ENCODE measurements at places on chromosomes 4 and X.

- peak; percentile 33 for DNase-seq
Measured at GRCh38 chrX:20530406-20530921, 263.8 kb upstream of the RPS6KA3 start.

DNA sequence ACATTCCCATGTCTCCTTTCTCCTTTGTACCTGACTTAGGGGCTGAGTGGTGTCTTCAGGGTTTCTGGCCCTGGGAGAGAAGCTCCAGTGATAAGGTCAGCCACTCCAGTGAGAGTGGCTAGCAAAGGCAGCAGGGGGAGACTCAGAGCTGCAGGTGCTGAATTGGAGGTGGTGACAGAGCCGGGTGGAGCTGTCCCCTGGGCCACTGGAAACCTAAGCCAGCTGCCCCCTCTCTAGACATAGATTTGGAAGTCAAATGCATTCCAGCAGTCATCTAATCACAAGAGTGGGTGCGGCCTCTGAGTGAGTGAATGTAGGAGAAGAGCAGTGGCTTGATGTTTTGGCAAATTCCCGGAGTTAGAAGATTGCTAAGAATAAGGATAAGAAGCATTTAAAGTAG, 28.5 kb downstream of the TRIM2 start:
- no peak for DNase-seq

GRCh38 chr4:189200353-189200752, 740.3 kb upstream of the FRG1 start:
- no peak for DNase-seq

DNA sequence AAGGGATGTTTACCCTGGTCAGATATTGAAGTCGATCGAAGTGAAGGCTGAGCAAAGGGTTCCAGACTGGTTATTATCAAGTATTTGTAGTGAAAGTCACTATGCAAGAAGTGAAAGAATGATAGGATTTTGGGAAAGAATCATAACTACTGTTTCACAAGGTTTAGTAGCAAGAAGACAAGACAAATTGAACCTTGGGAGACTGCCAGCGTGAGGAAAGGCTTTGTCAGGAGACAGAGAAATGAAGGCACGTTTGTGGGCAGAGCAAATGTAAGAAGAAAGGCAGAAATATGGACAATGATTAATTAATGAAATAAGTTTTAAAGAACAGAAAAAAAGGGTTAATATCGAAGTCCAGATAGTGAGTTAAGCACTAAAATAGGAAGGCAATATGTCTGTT, 456.8 kb downstream of the TRIML1 start:
- DNase-seq = no peak

DNA sequence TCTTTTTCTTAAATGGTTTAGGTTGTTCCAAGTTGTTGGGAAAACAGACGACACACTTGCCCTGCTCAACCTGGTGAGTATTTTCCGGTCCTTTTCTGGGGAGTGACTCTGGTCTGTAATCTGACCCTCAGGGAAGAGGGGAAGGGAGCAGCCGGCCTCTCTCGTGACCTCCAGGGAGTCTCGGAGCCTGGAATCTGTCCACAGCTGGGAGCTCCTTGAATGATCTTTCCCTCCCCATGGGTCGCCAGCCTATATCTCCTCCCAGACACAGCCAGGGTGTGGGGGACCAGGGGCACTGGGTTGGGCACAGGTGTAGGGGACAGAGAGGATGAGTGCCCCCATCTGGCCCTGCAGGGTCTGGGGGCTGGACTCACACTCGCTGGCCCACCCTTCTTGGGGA, 18.9 kb downstream of the TMEM175 start:
- peak; percentile 7 for DNase-seq

DNA sequence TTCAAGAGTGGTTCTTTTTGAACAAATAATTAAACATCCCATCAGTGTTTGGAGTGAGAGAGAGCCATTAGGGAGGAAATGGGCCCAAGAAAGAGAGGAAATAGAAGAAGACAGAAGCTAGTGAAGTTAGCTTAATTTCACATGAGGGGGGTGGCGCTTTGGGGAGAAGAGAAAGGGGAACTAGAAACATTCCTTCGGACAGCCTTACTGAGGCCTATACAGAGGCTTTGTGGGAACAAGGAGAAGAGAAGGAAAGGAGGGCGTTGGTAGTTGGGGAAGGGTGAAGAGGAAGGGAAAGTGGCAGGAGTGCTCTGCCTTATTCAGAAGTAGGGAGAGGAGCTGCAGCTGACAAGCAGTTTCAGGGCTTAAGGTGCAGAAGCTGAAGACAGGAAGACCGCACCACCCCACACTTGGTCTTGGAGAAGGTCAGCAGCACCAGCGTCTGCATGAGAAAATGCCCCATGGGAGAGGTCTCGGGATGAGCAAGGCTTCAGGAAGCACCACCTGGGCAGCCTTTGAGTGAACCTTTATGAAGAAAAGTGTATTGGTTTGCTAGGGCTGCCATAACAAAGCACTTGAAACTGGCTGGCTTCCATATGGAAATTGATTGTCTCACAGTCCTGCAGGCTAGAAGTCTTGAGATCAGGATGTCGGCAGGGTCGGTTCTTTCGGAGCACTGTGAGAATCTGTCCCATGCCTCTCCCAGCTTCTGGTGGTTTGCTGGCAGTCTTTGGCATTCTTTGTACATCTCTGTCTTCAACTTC, 85.1 kb downstream of the KIT start:
- DNase-seq = no peak

DNA sequence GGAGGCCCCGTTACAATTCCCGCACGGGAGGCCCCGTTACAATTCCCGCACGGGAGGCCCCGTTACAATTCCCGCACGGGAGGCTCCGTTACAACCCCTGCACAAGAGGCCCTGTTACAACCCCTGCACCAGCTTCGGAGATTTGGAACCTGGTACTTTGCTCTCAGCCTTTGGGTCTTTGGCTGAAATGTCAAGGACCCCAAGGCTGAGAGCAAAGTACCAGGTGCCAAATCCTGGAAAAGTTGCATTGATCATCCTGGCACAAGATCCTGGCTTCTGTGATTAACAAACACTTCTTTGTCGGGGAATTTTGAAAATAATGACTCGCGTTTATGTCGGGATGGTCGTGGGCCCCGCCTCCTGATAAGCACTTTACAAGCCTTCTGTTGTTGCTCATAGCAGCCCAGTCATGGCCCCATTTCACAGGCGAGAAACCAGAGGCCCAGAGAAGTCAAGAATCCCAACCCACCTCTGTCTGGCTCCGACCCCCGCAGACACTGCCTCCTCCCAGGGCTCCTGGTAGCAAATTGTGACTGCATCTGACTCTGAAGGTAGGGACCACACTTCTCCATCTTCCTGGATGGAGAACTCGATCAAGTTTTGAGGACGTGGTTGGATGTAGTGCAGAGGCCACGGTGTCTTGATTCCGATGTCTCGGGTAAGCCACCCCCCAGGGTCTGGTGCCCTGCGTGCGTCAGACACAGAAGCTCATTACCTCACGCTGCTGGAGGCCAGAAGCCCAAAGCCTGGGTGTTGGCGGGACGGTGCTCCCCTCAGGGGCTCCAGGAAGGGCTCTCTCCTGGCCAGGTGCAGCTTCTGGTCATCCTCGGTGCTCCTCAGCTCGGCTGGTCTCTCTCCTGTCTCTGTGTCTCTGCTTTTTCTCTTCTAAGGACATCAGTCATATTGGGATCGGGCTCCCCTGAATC, 60.3 kb downstream of the ADRA2C start:
- no peak for DNase-seq

DNA sequence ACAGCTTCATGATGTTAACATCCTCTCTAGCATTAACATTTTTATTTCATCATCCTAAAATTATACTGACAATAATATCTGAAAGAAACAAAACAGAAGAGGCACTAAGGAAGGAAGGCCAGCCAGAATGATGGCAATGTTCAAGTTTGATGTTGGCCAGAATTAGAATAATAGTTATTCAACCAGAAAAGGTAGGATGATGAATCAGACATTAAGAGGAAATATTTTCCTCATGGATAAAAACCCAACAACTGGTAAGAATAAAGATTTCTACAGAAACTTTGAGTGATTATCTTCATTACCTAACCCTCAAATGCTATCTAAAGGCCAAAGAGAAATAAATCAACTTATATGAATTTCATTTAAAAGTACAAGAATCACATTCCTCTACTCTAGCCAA, 105.2 kb downstream of the PDE5A start:
- no peak for DNase-seq

GRCh38 chr4:8911316-8912088, 39.9 kb upstream of the HMX1 start:
- DNase-seq = peak; percentile 10

DNA sequence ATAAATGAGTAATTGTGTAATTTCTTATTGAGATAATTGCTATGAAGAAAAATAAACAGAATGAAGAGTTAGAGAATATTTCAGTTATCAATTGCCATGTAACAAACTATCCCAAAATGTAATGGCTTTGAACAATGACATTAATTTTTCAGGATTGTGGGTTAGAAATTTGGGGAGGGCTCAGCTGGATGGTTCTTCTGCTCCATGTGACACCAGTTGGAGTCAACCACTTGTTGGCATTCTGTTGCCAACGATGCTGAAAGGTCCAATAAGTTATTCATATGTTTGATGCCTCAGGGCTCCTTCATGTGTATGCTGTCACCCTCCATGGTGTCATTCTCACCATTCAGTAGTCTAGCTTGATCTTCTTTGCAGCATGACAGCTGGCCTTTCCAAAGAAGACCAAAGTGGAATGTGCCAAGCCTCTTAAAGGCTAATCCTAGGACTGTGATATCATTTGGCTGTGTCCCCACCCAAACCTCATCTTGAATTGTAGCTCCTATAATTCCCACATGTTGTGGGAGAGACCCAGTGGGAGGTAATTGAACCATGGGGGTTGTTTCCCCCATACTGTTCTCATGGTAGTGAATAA, 20.9 kb upstream of the CCDC149 start:
- DNase-seq = no peak

GRCh38 chrX:46770000-46770816, 11.3 kb upstream of the SLC9A7 start:
- no peak for DNase-seq

- no peak for DNase-seq
Measured at GRCh38 chr4:180766944-180767729, 1476.1 kb upstream of the TENM3 start.

- no peak for DNase-seq
Measured at GRCh38 chr4:116478343-116478742, 607.0 kb downstream of the TRAM1L1 start.

GRCh38 chrX:68936608-68937007, 107.8 kb downstream of the EFNB1 start:
- no peak for DNase-seq

DNA sequence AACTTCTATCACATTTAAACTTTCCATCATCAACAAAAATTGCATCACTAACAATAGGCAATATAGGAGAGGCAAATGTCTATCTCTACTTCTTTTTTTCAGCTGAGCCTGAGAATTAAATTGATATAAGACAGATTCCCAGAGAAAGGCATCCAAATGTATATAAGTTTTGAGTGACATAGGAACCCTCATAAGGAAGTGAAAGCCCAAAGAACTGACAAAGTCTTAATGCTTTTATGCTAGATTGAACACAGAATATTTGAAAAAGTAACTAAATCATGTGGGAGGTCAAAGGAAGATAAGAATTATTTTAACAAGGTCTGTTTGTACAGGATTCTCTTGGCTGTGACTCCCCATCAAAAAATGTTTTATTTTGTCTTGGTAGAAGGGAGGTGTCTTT, 714.9 kb downstream of the GRXCR1 start:
- no peak for DNase-seq

GRCh38 chrX:16838202-16839066, 31.7 kb downstream of the RBBP7 start:
- DNase-seq = no peak

GRCh38 chr4:6437826-6438238, 34.6 kb downstream of the PPP2R2C start:
- DNase-seq = no peak

DNA sequence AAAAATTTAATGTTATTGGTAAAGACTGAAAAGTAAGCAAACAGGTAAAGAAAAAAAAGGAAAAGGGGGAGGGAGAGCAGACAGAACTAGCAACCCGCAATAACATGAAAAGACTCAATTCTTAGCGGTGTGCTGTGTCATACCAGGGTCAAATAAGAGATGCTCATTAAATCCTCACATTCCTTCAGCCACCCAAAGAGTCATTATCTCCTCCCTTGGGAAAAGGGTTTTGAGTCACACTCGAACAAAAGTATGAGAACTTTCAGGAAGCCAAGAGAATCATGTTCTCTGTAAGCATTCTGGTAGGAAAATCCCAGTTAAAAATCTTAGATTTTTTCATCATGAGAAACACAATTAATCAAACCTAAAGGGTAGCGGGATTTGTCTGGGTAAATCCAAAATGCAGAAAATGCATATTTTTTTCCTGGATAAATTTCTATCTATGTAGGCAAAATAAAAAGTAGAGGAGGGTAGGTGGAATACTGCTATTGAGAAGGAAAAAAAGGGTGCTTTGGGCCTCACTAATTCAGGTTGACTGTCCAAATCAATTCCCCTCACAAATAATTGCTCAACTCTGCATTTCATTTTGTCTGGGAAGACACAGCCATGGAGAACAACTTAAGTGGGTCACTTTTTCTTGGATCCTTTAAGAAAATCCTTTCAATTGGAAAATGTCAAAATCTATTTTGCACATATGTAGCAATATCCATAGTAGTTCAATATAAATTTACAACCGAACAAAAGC, 23.2 kb downstream of the TNIP3 start:
- DNase-seq = no peak

- DNase-seq = peak; percentile 62
Measured at GRCh38 chr4:40316333-40316781, 18.8 kb upstream of the CHRNA9 start.

DNA sequence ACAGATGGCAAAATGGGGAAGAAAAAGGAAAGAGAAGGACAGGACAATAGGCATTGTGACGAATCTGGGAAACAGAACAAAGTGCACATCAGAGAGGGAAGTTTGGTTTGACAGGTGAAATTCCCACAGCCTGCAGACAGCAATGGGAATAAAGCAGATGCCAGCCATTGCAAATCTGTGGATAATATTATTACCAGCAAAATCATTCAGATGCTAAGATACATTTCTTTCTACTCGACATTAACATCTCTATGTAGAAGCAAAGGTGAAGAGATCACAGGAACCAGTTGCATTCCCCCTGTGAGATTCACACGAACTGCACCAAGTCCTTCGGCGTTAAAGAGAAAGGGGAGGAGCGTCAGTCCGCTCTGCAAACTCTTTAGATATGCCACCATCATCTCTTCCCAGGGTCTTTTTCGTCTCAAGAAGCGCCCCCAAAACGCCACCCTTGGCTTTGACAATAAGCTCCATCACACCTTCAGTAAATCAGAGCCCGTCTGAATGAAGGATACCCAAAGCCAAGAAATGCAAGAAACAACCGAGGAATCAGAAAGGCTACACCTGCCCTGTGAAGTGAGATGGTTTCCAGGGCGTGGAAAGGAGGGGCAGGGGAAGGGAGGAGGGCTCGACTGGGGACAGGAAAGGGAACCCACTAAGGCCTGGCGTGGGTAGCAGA, 1.9 kb downstream of the NEUROG2 start:
- no peak for DNase-seq

- no peak for DNase-seq
Measured at GRCh38 chr4:118206627-118207026, 146.2 kb downstream of the PRSS12 start.

- DNase-seq = peak; percentile 17
Measured at GRCh38 chr4:54658252-54659093, 716 bp downstream of the KIT start.

GRCh38 chr4:17589355-17589754, 12.4 kb downstream of the LAP3 start:
- no peak for DNase-seq
